Fibroblast of skin of left biceps (primary cell): ENCODE measurements at places on chromosomes 7 and 10.

- DNase-seq, result no peak
Measured at GRCh38 chr7:158018098-158018762, 569.4 kb downstream of the PTPRN2 start.

DNA sequence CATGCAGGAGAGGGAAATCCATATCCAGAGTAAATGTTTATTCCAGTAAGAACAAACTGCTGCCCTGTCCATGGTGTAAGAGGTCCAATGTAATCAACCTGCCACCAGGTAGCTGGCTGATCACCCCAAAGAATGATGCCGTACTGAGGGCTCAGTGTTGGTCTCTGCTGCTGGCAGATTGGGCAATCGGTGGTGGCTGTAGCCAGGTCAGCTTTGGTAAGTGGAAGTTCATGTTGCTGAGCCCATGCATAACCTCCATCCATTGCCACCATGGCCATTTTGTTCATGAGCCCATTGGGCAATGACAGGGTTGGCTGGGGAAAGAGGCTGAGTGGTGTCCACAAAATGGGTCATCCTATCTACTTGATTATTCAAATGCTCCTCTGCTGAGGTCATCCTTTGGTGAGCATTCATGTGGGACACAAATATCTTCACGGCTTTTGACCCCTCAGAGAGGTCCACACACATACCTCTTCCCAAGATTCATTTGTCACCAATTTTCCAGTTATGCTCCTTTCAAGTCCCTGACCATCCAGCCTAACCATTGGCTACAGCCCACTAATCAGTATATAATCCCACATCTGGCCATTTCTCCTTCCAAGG lies 23.3 kb upstream of the PAPSS2 start:
- DNase-seq, result no peak

DNA sequence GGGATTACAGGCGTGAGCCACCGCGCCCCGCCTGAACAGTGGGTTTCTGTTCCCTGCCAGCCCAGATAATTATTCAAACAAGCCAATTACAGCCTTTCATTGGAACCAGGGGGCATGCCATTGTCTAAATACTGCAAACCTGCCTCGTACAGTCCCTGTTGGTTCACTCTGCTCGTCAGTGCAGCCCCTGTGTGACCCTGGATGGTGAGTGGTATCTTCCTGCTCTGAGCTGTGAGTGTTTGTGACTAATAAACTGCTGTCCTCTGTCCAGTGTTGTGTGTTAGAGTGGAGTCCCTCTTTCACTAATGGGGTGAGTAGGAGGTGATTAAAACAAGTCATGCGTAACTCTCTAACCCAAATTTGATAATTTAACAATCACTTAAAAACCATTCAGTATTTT lies 176.5 kb upstream of the FAM3C start:
- DNase-seq, result no peak

DNA sequence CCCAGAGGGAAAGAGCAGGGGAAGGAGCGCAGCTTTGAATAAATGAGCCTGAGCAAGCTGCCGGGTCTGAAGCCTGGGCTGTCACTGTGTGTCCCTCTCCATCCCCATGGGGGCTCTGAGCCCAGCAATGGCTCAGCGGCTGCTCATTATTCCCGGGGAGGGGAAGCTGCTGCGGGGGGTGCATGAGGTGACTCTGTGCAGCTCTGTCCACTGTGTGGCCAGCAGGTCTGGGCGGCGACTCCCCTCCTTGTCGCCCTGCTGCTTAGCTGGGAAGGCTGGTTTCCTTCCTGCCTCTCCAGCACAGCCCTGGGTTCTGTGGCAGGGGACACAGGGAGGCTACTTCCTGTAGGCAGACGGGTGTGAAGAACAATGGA lies 234.2 kb downstream of the PRPF18 start:
- no peak for DNase-seq

- no peak for DNase-seq
Measured at GRCh38 chr7:36894190-36894589, 169.9 kb upstream of the AOAH start.

DNA sequence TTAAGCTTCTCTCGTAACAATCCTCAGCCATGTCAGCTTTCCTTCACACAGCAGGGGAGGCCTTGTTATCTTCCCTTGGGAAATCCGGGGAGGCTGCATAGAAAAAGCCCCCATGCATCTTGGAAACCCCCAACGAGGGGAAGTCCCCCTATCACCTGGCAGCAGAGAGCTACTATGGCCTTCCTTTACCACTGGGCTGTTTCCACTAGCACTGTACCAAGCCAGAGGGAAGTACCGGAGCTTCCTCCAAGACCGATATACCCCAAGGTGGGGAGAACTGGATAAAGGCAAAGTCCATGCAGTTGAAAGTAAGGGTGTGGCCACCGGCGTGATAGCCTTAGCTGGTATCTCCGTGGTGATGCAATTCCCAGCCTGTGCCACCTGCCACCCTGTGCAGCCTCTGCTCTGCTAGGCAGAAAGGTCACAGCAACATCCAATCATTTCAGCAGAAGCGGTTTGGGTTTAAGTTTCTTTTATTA lies 4.4 kb upstream of the CLIP2 start:
- no peak for DNase-seq

DNA sequence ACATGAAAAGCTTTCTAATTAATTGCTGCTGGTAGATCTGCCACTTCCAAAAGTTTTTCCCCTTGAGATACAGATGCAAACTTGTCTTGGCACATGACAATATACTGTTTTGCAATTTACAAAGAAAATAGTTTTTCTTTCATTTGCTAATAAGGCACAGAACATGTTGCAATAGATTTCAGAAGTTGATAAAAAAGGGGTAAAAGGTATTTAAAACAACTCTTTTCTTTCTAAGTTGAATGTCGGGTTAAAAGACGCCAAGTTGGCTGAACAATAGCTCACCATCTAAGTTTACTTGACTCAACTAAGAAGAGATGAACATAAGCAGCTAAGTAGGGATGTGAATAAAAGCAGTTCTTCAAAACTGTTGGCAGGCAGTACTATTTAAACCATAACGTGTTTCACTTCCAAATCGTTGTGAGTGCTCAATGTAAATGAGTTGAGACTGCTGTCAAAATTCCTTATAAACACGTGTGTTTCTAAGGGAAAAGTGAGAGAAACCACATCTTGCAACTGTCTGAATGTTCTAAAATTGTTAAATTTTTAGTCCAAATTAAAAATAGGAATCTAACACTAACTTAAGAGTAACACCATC lies 14.5 kb upstream of the THSD7A start:
- no peak for DNase-seq

DNA sequence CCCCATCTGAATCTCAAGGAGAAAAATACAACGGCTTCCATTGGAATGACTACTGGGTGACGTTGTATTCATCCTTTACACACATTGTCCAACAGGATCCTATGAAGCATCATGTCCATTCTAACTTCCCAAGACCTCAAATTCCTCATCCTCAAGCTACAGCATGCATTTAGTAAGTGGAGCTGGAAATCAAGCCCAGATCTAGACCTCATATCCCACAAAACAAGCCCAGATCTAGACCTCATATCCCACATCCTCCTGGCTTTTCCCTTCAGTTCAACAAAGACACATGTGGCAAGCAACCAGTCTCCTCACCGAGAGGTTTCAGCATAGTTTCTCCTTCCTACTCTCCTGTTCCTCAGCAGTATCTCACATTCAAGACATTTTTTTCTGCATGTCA lies 12.2 kb downstream of the IGF2BP3 start:
- DNase-seq, result no peak

- peak; percentile 56 for DNase-seq
Measured at GRCh38 chr7:35761871-35762677, 38.8 kb upstream of the SEPTIN7 start.

DNA sequence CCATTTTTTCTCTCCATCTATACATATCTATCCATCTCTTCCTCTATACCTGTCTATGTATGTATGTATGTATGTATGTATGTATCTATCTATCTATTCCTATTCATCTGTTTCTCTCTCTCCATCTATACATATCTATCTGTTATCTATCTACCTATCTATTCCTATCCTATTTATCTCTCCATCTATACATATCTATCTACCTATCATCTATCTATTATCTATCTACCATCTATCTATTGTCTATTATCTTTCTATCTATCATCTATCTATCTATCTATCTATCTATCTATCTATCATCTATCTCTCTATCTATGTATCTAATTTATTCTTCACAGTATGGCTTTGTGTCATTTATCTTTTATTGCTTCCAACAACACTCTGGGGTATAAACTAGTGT lies 1124.4 kb downstream of the TYW1 start:
- no peak for DNase-seq

GRCh38 chr7:67566101-67566500 lies 569.5 kb downstream of the TYW1 start:
- DNase-seq, result no peak

GRCh38 chr10:122348935-122349361 lies 25.6 kb upstream of the PLEKHA1 start:
- no peak for DNase-seq

GRCh38 chr7:49692516-49692915 lies 80.9 kb upstream of the VWC2 start:
- DNase-seq, result no peak

- DNase-seq, result no peak
Measured at GRCh38 chr10:21675157-21675796, 141.2 kb downstream of the MLLT10 start.

DNA sequence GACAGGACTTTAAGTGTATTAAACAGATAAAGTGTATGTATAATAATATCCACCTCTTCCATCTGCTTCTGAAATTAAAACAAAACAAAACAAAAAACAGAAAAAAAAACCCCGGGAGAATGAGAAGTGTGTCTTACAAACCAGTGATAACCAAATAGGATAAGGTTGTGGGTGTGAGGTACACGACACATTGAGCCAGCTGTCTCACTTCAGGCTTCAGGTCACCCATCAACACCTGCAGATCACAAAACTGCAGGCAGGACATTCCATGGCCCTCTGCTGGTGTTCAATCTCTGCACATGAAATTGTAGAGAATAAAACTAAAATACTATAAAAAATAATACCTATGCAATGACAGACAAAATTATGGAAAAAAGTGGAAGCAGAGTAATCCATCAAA lies 339.9 kb downstream of the SFMBT2 start:
- no peak for DNase-seq

- no peak for DNase-seq
Measured at GRCh38 chr7:129886818-129887186, 66.0 kb downstream of the UBE2H start.
